ENCODE measurements at places on chromosomes 7 and 10. TPM values are rescaled to one million over a fixed set of nuclear protein-coding genes. Genes with fewer than 3 reads are reported as not detected.

GRCh38 chr10:130895161-130895560 lies 416.4 kb downstream of the TCERG1L start:
- no peak for DNase-seq

DNA sequence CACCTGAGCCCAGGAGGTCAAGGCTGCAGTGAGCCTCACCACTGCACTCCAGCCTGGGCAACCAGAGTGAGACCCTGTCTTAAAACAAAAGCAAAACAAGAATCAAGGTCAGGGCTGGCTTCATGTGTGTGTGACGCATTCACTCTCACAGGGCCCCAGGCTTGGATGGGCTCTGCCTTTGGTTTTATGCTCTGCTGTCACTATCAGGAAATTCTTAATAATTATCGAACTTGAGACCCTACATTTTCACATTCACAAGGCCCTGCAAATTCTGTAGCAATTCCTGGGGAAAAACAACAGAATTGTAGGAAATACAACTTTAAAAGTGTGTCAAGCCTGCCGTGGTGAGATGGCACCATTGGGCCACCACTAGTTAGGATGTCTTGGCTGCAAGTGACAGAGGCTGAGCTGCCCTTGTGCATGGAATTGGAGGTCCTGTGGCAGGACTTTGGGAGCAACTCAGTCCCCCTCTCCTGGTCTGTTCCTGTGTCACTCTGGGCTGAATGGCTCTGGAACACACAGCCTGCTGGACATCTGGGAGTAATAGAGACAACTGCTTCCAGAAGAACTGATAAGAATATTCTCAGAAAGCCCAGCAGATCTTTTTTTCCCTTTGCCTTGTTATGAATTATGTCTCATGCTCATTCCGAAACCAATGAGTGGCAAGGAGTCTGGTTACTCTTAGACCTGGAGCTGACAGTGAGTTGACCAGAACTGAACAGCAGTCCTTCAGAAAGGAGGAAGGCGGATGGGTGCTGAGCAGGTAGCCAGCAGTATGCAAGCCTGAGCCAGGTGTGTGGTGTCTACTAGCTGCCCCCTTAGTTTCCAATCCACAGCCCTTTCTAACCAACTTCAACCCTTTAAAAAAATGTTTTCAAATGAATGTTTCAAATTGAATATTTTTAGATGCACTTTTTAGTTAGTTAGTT lies 3.6 kb downstream of the UBE2D4 start:
- no peak for DNase-seq

- no peak for DNase-seq
These were observed 290.6 kb downstream of the PRPF18 start for GRCh38 chr10:13877154-13877909.

DNA sequence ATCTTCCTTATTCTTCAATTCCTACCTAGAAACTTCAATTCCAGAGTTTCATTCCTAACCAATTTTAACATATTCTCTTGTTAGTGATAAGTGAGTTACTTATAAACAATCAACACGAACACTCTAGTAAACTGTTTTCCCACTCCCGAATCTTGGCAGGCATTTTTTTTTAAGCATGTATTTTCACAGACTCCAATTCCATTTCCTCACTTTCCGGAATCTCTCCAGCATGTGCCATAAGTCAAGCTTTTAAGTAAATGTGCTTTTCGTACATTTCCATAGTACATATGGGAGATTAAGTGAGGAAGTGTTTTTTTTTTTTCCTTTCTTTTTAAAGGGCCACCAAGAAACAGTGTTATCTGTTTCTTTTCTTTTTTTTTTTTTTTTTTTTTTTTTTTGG lies 89.1 kb downstream of the FGFR2 start:
- DNase-seq, result no peak

- no peak for DNase-seq
These were observed 22.7 kb downstream of the GPAM start for GRCh38 chr10:112160834-112161233.

Gene SLC13A1
- 0.09 TPM for total RNA-seq

Gene FAM149B1
- total RNA-seq, result 15.4 TPM

Data from SJSA1 (cell line).